ENCODE measurements at places on chromosomes 6 and 20. TPM values are rescaled to one million over a fixed set of nuclear protein-coding genes. Genes with fewer than 3 reads are reported as not detected.

Gene WFDC8
- not detected for total RNA-seq

Gene RPRD1B
- total RNA-seq = 40.1 TPM

DNA sequence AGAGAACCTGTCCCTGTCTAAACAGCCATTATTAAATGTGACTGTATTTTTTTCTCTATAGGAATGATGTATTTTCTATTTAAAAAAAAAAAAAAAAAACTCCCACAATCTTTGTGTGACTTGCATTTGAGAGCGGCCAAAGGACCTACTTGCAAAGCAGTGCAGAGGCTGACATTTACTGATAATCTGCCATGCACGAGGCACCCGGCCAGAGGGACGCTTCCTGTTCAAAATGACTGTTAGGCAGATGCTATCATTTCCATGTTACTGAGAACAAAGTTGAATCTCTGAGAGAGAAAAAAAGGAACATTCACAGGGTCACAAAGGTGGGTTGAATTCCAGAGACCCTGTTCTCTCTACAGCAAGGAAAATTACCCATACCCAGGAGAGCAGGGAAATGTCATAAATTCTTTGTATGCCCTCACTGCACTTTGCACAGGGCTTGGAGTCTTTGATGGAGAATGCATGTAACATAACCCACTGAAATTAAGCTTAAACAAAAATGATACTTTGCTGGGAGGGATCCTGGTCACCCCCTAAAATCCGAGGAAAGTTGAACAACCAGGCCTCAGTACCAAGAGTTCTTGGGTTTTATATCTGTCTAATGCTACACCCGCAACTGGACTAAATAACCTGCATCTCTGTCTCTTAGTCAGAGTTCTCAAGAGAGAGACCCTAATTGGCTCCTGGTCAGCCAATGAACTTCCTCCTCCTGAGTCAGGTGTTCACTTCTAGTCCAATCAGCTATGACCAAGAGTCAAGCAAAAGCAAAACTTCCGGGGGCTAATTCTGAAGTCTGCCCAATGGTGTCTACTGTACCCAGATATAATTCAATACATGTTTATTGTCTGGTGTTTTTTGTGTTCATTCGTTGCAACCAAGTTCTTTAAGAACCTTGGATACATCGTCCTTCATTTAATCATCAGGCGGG is 61.2 kb downstream of the GCLC start:
- no peak for DNase-seq

DNA sequence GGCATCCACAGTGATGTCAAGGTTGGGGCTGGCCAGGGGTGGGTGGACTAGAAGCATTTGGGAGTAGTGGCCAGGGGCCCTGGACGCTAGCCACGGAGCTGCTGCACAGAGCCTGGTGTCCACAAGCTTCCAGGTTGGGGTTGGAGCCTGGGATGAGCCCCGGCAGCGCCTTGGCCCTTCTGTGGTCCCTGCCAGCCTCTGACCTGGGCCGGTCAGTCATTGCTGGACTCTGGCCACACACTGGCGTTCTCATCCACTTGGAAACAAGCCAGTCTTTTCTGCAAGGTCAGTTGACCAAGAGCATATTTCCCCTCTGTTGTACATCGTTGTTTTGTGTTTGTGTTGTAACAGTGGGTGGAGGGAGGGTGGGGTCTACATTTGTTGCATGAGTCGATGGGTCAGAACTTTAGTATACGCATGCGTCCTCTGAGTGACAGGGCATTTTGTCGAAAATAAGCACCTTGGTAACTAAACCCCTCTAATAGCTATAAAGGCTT is 8.4 kb downstream of the PSMA7 start:
- DNase-seq = no peak

- DNase-seq = no peak
Measured at GRCh38 chr6:1406306-1407072, 17.1 kb downstream of the FOXF2 start.

DNA sequence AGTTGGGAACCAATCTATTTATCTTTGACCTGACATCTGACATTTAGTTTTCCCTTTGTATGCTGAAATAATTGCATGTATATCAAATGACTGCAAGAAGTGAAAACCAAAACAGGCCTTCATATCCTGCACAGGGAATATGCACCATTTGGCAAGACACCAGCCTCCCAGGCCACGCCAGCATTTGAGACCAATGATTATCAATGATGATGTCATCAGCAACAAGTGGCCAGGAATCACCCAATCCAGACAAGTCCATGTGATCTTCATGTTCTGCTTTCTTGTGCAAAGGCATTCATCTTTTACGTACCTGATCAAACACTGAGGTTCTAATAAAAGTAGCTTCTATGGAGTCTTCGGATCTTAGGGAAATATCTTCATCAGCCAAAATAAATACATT is 107.4 kb upstream of the TENT5A start:
- DNase-seq = no peak

Data from neural crest cell (in vitro differentiated cells).